ENCODE measurements at places on chromosomes 12 and 14.

GRCh38 chr12:106170285-106170684 lies 31.5 kb upstream of the NUAK1 start:
- DNase-seq = no peak

DNA sequence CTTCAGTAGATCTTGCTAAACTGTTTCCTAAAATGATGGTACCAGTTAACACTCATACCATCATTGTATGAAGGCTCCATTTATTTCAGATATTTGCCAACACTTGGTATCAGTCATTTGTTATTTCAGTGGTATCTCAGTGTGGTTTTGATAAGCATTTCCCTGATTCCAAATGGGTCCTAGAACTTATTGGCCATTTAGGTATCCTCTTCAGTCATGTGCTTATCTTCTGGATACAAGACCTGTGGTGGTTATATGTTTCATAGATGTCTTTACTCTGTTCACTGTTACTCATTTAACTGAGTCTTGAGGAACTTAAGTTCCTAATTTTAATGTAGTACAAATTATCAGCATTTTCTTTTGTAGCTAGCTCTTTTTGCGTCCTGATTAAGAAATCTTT lies 13.5 kb downstream of the SINHCAF start:
- no peak for DNase-seq

- DNase-seq = peak; percentile 33
Measured at GRCh38 chr14:64698903-64699302, 5.3 kb upstream of the PLEKHG3 start.

- no peak for DNase-seq
Measured at GRCh38 chr14:51035611-51036192, 59.2 kb downstream of the TRIM9 start.

GRCh38 chr12:32647275-32647674 lies 31.8 kb upstream of the DNM1L start:
- no peak for DNase-seq

DNA sequence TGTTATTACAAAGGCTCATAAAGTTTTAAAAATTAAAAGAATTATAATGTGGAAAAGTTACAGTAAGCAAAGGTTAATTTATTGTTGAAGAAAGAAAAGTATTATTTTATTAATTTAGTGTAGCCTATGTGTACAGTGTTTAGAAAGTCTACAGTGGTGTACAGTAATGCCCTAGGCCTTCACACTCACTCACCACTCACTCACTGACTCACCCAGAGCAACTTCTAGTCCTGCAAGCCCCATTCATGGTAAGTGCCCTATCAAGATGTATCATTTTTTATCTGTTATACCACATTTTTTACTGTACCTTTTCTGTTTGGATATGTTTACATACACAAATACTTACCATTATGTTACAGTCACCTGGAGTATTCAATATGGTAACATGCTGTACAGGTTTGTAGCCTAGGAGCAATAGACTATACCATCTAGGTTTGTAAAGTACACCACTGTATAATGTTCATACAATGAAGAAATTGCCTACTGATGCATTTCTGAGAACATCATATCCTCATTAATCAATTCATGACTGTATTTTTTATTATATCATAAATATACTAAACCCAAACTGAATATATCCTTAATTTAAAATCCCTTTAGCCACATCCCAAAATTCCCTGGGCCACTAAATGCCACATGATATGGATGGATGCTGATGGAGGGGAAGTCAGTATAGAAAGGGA lies 43.6 kb upstream of the NID2 start:
- DNase-seq = no peak

DNA sequence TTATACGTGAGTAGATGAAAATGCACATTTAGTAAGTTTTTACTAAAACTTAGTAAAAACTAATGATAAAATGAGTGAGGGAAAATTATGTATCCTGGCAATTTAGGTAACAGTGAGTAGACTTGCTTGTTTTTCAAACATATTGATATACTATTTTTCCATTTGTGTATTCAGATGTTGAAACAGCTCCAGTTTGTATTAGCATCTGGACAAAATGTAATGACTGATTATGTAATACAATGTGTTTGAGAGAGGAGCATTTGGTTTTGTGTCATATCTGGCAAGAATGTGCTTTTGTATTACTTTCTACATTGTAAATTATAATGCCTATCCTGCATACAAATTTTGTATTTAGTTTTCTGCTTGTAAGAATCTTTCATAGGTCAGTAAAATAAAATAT lies 5.6 kb downstream of the CNOT2 start:
- DNase-seq = no peak

GRCh38 chr12:55132816-55133215 lies 6.6 kb downstream of the OR9K2 start:
- no peak for DNase-seq

GRCh38 chr14:77459072-77459723 lies 1.3 kb downstream of the AHSA1 start:
- peak; percentile 78 for DNase-seq

DNA sequence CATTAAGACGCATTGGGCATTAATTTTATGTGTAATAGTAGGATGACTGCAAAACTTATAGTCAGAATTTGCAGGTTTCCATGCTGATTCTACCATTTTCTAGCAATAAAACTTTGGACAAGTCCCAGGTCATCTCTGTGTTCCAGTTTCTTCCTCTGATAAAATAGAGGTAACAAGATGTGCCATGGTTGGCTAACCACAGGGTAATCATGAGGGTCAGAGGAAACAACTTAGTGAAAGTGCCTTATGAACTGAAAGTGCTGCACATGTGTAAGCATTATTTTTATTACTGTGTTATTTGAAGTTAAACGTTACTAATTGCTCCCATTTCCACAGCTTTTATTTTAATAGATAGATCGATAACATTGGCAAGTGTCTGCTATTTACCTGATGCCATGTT lies 21.1 kb downstream of the SMCO2 start:
- no peak for DNase-seq

DNA sequence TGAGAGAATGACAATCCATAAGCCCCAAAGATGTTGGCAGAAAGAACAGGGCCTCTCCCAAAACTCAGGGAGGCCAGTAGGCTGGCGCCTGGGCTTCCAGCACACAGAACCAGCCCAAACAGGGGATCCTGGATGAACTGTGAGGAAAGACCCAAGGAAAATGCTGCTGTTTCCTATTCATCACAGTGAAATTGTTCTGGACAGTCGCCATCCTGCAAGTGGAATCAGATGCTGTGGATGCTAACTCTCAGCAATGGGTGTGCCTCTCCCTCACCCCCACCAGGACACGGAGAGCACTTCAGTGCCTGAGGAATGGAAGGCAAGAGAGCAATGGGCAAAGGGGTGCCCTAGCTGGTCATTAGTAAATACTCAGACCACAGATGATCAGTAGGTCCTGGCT lies 80.8 kb downstream of the ANO2 start:
- DNase-seq = no peak

- no peak for DNase-seq
Measured at GRCh38 chr12:79001404-79001803, 136.8 kb downstream of the SYT1 start.

DNA sequence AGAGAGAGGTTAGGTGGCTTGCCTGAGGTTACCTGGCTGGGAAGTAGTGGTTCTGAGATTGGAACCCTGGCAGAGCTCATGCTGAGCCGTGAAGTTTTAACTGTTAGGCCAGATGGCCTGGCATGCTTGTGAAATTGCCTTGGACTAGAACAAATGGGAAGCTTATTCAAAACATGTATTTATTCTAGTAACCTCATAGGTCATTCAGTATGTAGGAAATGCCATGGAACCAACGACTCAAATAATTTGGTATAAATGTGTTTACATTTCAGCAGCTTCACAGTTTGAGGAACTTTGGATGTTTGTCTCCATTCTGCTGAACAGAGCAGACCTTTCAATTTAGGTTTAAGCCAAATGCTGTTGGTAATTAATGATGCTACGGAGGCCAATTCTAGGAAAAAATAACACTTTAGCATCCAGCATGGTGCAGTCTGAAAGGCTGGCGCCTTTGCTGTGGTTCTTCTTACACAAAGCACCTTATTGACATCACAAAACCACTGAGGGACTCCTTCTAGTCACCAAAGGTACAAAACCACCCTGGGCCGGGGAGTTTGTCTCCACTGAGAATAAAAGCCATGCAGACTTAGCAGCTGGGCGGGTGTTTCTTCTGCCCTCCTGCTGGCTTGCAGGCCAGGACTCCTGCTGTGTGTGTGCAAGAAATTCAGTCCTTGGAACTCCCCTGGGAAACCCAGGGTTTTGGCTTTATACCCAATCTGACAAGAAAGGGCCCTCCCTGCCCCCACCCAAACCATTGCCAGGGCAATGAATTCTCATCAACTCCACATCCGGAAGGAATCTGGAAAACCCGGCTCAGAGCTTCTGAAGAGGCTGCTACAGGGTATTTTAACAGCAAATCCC lies 64.2 kb downstream of the ELK3 start:
- no peak for DNase-seq

- peak; percentile 44 for DNase-seq
Measured at GRCh38 chr12:30989754-30990153, 63.2 kb downstream of the TSPAN11 start.

GRCh38 chr14:92619671-92620456 lies 106.3 kb downstream of the RIN3 start:
- DNase-seq = no peak

DNA sequence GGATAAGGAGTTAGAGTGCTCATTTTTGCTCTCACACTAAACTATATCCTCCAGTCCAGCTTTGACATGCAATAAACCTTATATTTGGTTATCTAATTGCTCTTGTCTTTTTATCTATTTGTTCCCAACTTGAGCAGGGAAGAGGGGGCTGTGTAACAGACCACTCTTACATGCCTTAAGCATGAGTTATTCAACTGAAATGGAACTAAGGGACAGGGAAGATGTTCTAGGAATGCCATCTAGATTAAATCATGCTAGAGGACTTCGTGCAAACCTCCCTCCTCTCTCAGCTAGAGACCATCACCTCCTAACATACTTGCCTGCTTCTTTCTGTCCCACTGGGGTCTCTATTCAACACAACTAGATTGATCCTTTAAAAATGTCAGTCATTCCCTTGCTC lies 20.6 kb downstream of the SPX start:
- no peak for DNase-seq

DNA sequence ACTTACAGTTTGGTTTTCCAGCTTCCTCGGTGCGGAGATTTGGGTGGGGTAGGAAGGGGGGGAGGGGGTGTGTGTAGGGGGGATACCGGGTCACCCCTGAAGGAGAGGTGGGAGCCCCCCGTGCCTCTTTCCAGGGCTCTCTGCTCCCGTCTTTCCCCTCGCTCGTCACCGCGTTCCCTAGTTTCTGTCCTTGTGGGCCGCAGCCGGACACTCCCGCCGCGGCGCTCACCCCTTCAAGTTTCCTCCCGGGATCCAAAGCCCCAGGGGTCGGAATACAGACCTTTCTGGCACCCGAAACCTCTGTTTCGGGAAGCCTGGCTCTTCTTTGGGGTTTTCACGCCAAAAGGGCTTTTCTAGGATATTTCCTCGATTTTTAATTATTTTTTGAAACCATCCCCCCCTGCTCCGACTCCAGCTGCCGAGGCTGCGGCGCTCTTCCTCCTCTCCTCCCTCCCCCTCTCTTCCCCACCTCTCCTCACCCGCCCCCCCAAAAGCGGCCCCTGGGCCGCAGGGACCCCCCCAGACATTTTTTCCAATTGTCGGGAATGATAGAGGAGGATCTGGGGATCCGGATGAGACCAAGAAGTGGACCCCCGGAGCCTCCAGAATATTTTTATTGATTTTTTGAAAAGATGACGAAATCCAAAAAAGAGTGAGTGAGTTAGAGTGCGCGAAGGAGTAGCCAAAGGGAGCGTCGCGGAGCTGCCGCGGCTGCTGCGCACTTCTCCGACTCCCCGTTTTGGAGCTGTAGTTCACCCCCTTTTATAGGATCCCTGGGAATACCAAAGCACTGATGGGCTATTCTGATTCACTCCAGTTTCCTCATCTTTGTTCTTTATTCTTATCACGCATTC lies 1.7 kb downstream of the CCND2 start:
- no peak for DNase-seq

GRCh38 chr14:90538716-90539495 lies 142.1 kb downstream of the CALM1 start:
- no peak for DNase-seq

DNA sequence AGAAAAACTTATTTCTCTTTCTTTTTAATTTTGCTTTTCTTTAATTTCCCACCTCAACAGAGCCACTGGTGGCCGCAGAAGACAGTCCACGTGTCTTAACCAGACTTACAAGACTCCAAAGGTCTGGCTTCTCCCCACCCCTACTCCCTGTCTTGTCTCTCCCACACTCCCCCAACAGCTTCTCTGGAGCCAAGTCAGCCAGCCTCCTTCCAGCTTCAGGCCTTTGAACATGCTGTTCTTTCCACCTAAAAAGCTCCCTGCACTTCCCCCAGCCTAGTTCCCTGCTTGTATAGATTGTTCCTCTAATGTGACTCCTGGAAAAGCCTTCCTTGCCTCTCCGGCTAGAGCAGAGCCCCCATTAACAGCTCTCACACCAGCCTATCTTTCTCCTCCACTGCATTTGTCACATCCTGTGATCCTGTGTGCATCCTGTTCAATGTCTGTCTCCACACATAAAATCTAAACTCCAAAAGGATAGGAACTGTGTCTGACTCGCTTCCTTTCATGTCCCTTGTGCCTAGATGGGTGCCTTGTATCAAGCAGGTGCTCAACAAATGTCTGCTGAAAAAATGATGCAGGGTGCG lies 7.8 kb upstream of the DYNLL1 start:
- no peak for DNase-seq

DNA sequence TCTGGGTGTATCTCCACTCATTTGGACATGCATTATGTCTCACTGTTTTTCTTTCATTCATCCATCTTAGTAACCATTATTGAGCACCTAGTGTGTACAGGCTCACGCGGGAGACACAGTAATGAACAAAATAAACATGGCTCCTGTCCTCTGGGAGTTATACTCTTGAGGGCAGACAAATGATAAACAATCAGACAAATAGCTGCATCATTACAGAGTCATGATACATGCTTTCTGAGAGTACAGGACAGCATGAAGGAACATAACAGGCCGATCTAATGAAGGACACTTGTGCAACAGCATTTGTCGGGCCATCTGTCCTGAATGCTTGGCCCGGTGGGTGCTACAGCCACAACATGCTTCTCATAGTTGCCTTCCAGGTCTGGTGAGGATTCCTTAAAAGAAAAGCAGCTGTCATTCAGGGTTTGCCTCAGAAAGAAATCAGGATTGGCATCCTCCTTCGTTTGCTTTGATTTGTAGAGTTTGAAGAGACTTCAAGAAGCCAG lies 77.2 kb upstream of the EGLN3 start:
- DNase-seq = no peak

DNA sequence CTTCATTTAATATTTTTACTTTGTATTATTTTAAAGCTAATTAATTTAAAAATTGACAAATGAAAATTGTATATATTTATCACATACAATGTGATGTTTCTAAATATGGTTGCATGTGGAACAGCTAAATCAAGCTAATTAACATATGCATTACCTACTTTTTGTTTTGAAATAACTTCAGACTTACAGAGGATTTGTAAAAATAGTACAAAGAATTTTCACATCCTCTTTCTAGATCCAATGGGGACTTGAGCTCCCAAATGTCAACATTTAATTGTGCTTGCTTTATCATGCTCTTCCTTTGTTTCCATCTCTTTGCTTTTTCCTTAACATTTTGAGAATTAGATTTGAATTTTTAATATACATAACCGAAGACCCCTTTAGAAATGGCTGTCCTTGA lies 6.6 kb downstream of the DCD start:
- DNase-seq = no peak

- DNase-seq = no peak
Measured at GRCh38 chr12:45400991-45401390, 185.1 kb downstream of the ANO6 start.
